ENCODE measurements at places on chromosomes 4 and X.

- DNase-seq = no peak
These were observed 479.3 kb downstream of the INPP4B start for GRCh38 chr4:142366769-142367181.

- DNase-seq = no peak
These were observed at the start of gene ARHGEF38 for GRCh38 chr4:105551965-105552746. TSS of gene ARHGEF38 (plus strand) at chr4:105552620. CDS start at chr4:105552766, 146 bp downstream.

- DNase-seq = no peak
These were observed 52.4 kb downstream of the CBLL2 start for GRCh38 chrX:22325096-22325495.

DNA sequence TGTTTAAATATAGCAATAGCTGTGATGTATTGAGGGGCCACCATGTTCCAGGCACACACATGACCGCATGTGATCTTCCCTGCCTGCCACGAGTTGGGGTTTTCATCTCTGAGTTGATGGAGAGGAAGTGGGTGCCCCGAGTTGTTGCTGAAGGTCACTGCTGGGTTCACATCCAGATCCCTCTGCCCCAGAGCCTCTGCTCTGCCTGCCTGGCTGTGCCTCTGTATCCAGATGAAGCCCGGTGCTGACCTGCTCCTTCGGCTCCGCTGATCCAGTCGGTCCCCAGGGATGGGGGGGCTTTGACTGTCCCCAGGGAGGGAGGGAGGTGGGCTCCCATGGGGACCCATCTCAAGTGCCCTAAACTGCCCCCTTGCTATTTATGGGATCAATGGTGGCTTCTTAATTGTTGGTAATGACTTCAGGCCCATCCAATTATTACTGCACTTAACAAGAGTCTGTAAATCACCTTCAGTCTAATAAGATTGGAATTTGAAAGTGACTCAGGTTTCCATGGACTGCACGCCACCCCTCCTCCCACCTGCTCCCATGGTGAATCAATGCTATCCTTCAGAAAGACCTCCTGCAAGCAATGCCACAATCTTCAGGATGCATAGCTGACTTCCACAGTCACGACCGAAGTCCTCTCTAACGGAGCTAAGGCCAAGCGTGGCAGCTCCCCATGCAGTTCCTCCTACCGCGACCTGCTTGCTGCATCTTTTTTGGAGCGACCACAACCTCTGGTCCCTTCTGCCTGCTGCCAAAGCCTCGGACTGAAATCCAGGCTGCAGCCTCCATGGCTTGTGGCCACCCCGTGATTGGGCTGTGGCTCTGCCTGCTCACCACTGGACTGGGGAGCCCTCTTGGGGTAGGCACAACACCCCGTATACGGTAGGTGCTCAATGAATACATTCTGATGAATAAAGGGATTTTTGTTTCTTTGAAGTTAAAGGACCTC is 73.1 kb downstream of the CPZ start:
- DNase-seq = no peak

DNA sequence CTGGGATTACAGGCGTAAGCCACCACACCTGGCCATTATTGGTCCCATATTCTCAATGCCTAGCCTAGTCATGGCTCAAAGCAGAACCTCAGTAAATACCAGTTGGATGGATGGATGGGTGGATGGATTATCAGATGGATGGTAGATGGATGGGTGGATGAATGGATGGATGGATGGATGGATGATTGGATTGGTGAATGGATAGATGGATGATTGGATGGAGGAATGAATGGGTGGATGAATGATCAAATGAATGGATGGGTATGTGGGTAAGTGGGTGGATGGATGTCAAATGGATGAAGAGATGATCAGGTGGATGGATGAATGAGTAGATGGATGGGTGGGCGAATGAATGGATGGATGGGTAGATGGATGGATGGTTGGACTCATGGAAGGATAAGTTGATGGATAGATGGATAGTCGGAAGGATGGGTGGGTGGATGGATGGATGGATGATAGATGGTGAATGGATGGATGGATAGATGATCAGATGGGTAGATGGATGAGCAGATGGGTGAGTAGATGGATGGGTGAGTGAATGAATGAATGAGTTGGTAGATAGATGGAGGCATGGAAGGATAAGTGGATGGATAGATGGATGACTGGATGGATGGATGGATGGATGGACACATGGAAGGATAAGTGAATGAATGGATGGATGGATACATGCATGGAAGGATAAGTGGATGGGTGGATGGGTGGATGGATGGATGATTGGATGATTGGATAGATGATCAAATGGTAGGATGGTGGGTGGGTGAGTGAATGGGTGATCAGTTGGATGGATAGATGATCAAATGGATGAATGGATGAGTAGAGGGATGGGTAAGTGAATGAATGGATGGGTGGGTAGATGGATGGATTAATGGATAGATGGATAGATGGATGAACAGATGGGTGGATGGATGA is 22.0 kb upstream of the RNF4 start:
- no peak for DNase-seq

DNA sequence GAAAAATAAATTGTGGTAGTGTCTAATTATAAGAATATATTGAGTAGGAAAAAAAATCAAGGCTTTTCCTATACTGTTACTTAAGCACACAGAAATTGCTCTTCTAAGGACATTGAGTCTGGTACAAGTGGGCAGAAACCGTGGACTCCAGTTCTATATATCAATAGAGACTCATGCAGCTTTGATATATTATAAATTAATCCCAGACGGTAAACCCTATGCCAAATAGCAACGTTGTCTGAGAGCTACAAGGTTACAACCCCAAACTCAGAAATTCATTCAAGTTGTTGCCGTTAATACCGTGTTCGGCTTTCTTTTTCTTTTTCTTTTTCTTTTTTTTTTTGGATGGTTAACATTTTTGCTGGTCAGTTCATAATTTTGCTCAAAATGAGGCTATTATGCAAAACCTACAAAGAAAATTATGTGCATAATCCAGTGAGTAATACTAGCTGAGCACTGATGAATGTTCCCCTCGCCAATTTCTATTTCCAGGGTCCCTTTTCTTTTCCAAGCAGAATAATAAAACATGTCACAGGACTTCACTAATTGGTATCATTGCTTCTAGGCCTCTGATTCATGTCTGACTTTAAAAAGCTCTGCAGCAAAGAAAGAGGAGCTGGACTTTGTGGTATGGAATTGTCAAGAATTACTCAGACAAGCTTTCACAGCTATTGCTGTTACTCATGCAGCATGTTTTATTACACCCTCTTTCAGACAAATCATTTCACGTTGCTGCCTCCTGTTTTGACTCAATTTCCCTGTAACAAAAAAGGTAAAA is 737.7 kb downstream of the NLGN4X start:
- DNase-seq = no peak

GRCh38 chr4:121726642-121727268 is 30.0 kb upstream of the ANXA5 start:
- DNase-seq = no peak
